ENCODE measurements at places on chromosomes 13 and 19. TPM values are rescaled to one million over a fixed set of nuclear protein-coding genes. Genes with fewer than 3 reads are reported as not detected.

DNA sequence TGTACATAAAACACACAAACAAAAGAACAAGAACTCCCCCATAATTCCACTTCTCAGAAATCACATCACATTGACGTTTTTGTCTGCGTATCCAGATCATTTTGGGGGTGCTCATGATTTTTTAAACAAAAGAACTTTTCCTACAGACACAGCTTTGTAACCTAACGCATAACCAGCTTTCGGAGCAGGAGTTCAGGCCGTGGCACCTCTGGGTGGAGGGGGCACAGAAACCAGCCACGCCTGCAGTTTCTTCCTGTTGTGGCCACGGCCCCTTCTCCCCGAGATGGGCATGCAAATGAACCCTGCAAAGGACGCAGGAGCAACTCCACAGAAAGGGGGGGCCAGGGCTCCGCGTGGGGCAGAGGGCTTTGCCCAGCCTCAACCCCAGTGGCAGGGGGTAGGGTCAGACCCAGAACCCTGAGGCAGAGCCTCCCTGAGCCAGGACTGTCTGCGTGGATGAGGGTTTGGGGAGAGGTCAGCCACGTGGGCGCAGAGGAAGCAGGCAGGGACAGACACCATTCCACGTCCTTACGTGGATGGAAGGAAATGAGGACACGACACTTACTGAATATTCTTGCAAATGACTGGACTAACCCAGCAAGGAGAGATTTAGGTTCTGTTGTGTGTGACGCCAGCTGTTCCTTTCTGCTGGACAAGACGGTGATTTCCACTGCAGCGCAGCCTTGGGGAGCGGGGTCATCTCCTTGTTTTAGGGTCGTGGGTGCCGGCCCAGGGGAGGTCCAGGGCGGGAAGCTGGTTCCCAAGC, 64.4 kb downstream of the RASA3 start:
- peak; percentile 64 for DNase-seq

DNA sequence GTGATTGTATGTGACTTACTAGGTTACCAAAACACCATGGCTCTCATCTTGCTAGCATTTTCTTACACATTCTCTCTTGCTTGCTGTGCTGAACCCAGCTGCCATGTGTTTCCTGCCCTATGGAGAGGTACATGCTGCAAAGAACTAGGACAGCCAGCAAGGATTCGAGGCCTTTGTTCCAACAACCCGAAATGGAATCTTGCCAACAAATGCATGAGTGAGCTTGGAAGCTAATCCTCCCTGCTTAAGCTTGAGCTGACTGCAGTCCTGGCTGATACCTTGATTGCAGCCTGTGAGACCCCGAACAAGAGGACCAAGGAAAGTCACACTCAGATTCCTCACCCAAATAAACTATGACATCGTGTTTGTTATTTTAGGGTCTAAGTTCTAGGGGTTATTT, 651.2 kb downstream of the SLITRK6 start:
- DNase-seq: no peak

GRCh38 chr13:71828117-71828516, 38.9 kb downstream of the DACH1 start:
- peak; percentile 22 for DNase-seq

DNA sequence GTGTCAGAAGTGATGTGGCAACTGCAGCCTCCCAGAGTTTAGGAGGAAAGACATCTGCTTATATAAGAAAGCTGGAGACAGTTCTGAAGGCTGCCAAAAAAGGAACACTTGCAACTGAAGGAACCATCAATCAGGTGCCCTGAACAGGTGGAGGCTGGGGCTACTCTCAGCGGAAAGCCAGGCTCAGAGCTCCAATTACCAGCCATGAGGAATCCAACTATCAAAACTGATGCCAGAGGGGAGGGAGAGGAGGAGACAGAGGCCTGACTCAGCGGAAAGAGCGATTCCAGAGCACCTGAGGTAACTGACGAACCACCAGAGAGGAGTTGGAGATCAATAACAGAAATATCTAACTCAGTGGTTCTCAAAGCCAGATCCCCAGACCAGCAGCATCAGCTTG, 24.3 kb downstream of the LEUTX start:
- DNase-seq: no peak

GRCh38 chr19:13102666-13103580, at the start of gene LYL1:
Gene LYL1, minus strand, starts transcription at chr19:13102858. Its CDS starts 1,687 bp downstream, at chr19:13101171.
- peak; percentile 67 for DNase-seq

The FXYD3 gene
- total RNA-seq: not detected
